ENCODE measurements at places on chromosomes 3 and 15.

DNA sequence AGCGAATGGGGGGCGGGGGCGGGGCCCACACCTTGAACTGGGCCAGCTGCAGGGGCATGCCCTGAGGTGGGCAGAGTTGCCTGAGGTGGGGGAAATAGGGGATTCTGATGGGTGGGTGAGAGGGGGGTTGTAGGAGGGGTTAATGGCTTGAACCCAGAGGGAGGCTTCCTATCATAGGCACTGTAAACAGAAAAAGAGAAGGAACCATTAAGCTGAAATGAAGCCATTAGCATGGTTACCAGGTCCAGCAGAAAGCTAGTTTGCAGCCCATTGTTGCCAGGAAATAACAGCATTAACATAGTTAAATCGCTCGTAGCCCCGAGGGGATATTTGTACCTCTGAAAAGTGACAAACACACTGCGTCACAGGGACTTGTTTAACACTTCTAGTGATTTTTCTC, 29.0 kb downstream of the ETV5 start:
- DNase-seq, result no peak

DNA sequence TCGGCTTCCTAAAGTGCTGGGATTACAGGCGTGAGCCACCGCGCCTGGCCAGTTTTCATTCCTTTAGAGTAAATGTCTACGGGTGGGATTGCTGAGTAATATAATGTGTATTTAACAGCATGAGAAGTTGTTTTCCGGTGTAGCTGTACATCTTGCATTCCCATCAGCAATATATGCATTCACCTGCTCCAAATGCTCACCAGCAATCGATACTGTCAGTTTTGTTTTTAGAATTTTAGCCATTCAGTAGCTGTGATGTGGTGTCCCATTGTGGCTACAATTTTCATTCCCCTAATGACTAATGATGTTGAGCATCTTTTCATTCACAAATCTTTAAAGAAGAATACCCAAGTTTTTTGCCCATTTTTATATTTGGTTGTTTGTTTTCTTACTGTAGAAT, 134.8 kb upstream of the RGMA start:
- DNase-seq, result no peak

- no peak for DNase-seq
Measured at GRCh38 chr3:4665197-4665596, 172.0 kb downstream of the ITPR1 start.

- no peak for DNase-seq
Measured at GRCh38 chr3:8713901-8714759, 19.5 kb upstream of the CAV3 start.

All from MV-4-11 (cell line).